ENCODE measurements at places on chromosomes 4 and X.

DNA sequence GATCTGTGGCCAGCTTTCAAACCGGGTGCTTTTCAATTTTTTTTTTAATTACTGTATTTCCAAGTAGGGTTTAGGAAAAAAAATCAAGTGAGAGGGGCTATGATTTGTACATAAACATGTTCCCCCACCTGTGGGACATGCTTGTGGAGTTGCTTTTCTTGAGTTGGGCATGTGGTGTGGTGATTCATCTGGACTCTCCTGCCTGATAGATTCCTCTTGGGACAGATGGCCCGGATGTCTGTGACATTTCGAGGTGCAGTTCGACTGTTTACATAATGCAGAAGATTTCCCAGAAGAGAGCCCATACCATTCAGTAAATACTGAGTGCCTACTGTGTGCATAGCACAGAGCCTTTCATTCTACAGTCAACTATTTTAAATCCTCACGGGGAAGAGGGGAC is 49.9 kb downstream of the DOCK11 start:
- no peak for DNase-seq

DNA sequence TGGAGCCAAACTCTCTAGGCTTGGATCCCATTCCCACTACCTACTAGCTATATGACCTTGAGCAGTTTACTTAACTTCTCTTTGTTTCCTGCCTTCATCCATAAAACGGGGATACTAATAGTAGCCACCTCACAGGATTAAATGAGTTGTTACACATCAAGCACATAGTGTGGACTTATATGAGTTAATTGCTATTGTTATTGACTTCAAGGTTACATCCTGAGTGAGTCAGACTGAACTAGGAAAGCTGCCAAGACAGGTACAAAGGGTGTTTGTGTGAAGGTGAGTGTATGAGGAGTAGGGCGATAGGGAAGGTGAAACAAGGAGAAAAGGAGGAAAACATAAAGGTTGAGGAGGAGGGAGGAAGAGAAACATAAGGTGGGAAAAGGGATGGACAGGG is 32.2 kb downstream of the TFDP3 start:
- no peak for DNase-seq

GRCh38 chrX:115690511-115691216 is 129.7 kb downstream of the PLS3 start:
- DNase-seq, result peak; percentile 50

DNA sequence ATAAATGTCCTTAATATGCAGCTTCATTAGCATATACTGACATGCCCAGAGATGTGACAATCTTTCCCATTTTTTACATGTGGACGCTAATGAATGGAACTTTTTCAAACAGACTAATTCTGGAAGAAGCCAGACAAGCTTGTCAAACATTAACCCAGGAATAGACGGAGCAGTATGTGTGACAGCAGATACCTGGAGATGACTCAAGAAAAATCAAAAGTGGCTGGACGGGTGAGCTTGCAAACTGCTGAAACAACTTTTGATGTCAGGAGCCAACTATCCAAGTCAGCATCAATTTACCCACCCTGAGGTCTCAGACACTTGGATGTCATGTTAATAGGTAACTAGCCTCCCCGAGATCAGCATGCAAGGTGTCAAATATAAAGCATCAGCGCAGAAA is 183.0 kb downstream of the PACRGL start:
- no peak for DNase-seq

GRCh38 chr4:116489739-116490138 is 595.6 kb downstream of the TRAM1L1 start:
- DNase-seq, result no peak

- DNase-seq, result no peak
Observed at GRCh38 chr4:149835280-149835679, 19.6 kb upstream of the IQCM start.
